ENCODE measurements at places on chromosomes 1 and 21.

DNA sequence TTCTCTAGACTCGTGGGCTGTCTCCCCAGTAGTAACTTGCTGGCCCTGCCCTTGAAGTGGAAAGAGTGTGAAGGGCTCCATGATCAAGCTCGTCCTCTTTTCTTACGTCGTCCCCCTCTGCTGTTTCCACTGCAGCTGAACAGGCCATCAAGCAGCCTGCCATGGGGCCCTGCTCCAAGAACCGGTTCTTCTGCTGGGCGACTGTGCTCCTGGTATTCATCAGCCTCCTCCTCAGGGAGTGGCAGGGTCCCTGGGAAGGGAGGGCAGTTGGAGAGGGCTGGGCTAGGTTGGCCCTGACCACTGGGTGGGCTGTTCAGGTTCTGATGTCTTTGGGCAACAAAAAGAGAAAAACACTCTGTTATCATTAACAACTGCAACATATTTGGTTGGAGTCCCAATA lies 151.5 kb downstream of the FCRL5 start:
- no peak for DNase-seq

DNA sequence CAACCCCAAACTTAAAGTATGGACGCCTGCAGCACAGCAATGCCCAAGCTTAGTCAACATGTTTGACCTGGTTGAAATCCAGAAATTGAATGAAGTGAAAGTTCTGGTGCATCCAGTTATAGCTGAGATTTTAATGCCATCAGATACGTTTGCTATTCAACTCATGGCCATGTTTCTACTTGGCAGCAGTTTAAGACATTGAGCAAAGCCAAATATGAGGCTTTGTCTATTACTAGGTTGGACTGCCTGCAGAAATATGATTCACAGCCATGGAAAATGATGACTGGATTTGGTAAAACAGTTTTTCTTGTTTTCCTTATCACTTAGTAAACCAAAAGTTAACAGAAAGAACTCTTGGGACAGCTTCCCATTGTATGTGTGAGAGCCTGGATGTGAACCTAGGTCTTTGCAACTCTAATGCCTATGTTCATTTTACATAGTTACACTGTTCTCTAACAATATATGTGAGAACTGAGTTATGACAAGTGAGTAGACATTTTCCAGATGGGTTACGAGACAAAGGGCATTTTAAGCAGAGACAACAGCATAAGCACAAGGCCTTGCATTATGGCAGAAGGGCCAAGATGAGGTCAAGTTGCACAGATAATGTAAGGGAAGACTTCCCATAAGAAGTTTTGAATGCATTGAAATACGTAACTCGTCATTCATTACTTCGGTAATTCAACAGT lies 32.4 kb upstream of the MYSM1 start:
- DNase-seq, result no peak

GRCh38 chr1:55639051-55639450 lies 423.9 kb upstream of the USP24 start:
- DNase-seq, result no peak

GRCh38 chr1:180271272-180272255 lies 41.5 kb downstream of the LHX4 start:
- no peak for DNase-seq

GRCh38 chr1:25205786-25206185 lies 26.5 kb downstream of the SYF2 start:
- DNase-seq, result no peak

- DNase-seq, result no peak
Observed at GRCh38 chr1:180230416-180230790, 339 bp downstream of the LHX4 start.

GRCh38 chr1:30037251-30038118 lies 685.9 kb downstream of the MATN1 start:
- no peak for DNase-seq

GRCh38 chr1:155859234-155859829 lies at the start of gene SYT11:
Gene SYT11, plus strand, starts transcription at chr1:155859567. Its CDS starts 195 bp downstream, at chr1:155859762.
- peak; percentile 94 for DNase-seq

DNA sequence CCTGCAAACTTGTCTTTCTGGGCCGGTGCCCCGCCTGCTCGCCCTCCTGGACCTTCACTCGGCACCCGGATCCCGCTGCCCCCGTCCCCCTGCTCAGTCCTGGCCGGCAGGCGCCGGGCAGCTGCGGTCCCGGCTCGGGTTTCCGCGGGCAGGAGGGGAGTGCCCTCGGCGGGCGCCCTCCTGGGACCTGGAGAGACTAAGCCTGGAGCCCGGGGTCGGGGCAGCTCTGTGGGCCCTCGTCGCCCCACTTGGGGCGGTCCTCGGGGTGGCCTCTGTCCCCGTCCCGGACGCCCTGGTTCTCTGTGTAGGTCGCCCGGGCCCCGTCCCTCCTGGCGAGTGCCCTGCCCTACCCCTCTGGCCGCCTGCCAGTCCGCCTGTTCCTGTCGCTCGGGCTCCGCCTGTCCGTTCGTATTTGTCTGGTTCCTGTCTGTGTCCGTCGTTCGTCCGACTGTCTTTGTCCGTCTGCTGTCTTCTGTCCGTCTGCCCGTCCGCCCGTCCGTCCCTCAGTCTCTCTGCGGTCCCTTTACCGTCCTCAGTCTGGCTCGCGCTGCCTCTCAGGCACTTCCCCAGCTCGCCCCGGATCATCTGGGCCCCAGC lies 490 bp downstream of the SERINC2 start:
- peak; percentile 25 for DNase-seq

- DNase-seq, result no peak
Observed at GRCh38 chr1:180911640-180912191, 981 bp upstream of the KIAA1614 start.

DNA sequence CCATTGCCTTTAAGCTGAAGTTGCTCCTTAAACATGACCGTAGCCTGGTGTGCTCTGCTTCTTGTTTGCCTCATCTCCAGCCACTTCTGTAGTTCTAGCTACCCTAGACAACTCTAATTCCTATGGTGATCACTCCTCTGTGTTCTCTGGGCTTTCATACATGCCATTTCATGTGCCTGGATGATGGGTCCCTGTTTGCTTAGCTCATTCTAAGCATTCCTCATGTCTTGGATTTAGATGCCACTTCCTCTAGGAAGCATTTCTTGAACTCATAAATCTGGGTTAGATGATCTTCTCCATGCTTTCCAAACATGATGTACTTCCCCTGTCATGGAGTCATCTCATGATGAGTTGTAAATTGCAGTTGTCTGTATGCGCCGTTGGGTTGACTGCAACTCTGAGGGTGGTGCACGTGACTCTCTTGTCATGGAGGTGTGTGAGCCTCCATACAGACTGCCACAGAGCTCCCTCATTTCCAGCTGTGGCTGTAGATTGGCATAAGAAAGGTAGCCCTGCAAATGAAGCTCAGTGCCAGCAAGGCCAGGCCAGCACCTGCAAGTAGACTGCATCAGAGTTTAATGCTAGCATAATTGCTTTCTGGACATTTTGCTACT lies 77.2 kb downstream of the LAMC1 start:
- no peak for DNase-seq

DNA sequence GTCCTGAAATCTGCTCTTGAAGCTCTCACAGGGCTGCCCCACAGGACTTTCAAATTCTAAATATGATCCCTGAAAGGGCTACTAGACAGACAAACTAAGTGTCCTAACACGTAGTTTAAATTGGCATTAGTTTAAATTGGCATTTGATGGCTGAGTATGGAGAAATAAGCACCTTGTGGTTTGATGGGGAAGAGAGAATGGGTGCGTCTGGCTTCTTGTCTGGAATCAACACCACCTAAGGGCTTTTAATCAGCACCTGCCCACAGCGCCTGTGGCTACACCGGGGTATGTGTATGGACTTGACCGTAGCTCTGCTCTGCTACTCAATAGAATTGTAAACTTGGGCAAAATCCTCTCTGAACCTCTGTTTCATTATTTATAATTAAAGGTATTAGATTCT lies 5.7 kb upstream of the LAMB3 start:
- no peak for DNase-seq

- no peak for DNase-seq
Observed at GRCh38 chr1:228900886-228901392, 165.7 kb downstream of the RHOU start.

DNA sequence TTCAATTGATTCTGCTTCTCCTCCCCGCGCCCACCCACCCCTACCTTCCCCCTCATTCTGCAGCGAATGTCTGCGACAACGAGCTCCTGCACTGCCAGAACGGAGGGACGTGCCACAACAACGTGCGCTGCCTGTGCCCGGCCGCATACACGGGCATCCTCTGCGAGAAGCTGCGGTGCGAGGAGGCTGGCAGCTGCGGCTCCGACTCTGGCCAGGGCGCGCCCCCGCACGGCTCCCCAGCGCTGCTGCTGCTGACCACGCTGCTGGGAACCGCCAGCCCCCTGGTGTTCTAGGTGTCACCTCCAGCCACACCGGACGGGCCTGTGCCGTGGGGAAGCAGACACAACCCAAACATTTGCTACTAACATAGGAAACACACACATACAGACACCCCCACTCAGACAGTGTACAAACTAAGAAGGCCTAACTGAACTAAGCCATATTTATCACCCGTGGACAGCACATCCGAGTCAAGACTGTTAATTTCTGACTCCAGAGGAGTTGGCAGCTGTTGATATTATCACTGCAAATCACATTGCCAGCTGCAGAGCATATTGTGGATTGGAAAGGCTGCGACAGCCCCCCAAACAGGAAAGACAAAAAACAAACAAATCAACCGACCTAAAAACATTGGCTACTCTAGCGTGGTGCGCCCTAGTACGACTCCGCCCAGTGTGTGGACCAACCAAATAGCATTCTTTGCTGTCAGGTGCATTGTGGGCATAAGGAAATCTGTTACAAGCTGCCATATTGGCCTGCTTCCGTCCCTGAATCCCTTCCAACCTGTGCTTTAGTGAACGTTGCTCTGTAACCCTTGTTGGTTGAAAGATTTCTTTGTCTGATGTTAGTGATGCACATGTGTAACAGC lies 339.9 kb downstream of the NTNG1 start:
- DNase-seq, result no peak

GRCh38 chr1:245220381-245220985 lies 65.7 kb downstream of the KIF26B start:
- no peak for DNase-seq

- DNase-seq, result no peak
Observed at GRCh38 chr1:209029737-209030136, 553.8 kb upstream of the CAMK1G start.

DNA sequence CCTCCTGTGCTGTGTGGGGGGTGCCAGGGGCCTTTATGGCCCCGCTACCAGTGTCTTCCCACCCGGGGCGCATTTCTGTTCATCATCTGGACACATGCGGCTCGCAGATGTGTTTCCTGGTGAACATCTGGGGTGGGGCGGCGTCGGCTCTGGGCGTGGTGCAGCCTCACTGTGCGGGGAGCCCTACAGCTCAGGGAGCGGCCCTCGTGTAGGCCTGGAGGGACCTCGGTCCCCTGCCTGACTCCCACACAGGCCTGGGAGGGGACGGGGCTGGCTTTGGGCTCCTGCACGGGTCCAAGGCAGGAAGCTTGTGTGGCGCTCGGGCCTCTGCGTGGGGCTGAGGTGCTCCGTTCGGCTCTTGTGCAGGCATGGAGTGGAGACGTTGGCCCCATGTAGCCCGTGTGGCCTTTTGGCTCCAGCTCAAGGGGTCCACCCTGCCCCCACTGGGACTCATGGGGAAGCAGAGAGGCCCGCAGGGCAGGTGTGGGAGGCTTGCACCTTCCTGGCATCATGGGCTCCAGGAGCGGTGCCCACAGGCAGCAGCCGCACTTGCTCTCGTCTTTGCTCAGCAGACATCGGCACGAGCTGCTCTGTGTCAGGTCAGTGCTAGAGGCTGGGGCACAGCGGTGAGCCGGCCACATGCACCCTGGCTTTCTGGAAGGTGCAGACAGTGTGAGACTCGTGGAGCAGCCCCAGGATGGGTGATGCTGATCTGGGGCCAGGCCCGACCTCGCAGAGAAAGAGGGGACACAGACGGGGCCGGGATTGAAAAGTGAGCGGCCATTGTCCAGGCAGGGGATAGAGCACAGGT lies 90.1 kb upstream of the ACTRT2 start:
- no peak for DNase-seq

GRCh38 chr1:26409191-26409807 lies 1.3 kb upstream of the LIN28A start:
- DNase-seq, result peak; percentile 30

DNA sequence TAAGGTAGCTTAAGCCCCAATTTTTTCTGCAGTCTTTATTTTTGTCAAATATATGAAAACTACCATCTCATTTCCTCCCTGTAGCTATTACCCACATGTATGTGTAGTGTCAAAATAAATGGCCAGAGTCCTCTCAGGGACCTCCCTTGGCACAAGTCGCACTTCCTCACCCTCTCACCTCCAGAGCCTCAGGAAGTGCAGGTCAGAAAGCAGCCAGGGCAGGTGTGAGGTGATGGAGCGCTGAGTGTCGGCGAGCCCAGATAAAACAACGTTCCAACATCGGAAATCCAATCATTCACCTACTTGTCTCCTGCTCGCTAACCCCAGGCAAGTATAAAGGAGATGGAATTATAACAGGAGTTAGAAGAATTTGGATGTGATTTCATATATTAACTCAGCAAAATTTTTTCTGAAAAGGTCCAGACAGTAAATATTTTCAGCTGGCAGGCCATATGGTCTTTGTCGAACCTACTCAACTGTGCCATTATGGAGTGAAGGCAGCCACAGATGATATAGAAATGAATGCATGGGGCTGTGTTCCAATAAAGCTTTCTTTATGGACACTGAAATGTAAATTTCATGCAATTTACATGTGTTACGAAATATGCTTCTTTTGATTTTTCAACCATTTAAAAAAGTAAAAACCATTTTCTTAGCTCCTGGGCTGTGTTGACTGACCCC lies 76.8 kb upstream of the ERG start:
- no peak for DNase-seq

GRCh38 chr1:176119549-176119948 lies 87.5 kb downstream of the COP1 start:
- peak; percentile 9 for DNase-seq

DNA sequence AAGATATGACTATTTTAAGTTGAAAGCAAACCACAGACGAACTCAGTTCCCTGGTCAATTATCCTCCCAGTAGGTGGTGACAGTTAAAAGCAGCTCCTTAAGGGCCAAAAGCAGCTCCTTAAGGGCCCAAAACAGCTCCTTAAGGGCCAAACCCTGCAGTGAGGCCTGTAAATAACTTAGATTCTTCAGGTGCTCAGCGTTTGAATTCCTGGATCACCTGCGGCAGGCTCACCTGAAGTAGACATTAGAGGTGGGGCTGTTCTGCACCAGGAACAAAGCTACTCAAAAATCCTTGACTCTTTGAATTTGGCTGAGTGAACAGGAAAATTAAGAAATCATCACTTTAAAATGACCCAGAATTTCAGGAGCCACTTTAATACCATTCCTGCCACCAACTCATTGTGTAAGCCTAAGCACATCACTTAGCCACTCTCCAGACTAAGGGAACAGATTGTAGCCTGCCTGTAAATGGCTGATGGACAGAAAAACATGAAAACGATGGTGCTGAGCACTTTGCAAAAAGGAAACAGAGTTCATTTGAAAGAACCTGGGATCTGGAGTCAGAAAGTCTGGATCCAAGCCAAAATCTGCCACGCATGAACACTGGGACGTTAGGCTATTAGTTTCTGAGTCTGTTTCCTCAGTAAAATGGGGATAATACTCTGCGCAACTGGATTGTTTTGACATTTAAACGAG lies 126.9 kb downstream of the LRIG2 start:
- no peak for DNase-seq

- DNase-seq, result no peak
Observed at GRCh38 chr1:36116901-36117300, 8.1 kb downstream of the COL8A2 start.

- DNase-seq, result no peak
Observed at GRCh38 chr1:207862241-207862787, 48.6 kb downstream of the CD34 start.

Measured in A549 (cell line).